ENCODE measurements at places on chromosomes 13 and 19. TPM values are rescaled to one million over a fixed set of nuclear protein-coding genes. Genes with fewer than 3 reads are reported as not detected.
A peak's percentile ranks its signal among the peaks of the same experiment; 100 is the strongest.

The NDUFA13 gene
- 183 TPM for total RNA-seq

The RAB3A gene
- total RNA-seq: 3.4 TPM

The ZNF723 gene
- not detected for total RNA-seq

- H3K36me3 ChIP-seq: no peaks in the 10 kb centered on the region
- H3K27me3 ChIP-seq: no peaks in the 10 kb centered on the region
- H3K4me3 ChIP-seq: no peak overlapping the region
- no peak for DNase-seq
- no peaks in the 10 kb centered on the region for H3K4me1 ChIP-seq
These were observed 235.4 kb upstream of the MAB21L1 start for GRCh38 chr13:35711909-35712308.

- no peak overlapping the region for H3K27ac ChIP-seq
- no peaks in the 10 kb centered on the region for H3K36me3 ChIP-seq
- no peaks in the 10 kb centered on the region for H3K4me1 ChIP-seq
These were observed 49.3 kb upstream of the GPR183 start for GRCh38 chr13:99356262-99357091.

- no peak overlapping the region for H3K27ac ChIP-seq
- no peak overlapping the region for H3K4me3 ChIP-seq
- H3K4me1 ChIP-seq: no peaks in the 10 kb centered on the region
- DNase-seq: no peak
- H3K27me3 ChIP-seq: no peaks in the 10 kb centered on the region
These were observed 33.3 kb downstream of the MCF2L start for GRCh38 chr13:113002206-113002912.

DNA sequence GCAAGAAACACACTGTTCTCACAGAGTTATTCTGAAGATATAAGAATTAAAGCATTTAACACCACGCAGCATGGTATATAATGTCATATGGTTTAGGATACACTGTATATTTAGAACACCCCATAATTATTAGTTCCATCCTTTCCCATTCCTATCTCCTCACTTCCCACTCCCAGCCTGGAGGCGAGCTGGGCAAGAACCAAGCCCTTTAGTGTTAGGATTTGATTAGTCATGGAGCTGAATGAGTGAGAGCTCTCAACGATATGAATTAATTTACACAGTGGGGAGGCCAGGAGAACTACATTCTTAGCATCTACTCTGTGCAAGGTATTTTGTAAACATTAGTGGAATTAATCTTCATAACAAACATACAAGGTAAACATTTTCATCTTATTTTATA lies 934.3 kb downstream of the DIAPH3 start:
- H3K36me3 ChIP-seq: no peaks in the 10 kb centered on the region
- H3K4me1 ChIP-seq: no peaks in the 10 kb centered on the region
- H3K4me3 ChIP-seq: no peak overlapping the region
- DNase-seq: no peak

DNA sequence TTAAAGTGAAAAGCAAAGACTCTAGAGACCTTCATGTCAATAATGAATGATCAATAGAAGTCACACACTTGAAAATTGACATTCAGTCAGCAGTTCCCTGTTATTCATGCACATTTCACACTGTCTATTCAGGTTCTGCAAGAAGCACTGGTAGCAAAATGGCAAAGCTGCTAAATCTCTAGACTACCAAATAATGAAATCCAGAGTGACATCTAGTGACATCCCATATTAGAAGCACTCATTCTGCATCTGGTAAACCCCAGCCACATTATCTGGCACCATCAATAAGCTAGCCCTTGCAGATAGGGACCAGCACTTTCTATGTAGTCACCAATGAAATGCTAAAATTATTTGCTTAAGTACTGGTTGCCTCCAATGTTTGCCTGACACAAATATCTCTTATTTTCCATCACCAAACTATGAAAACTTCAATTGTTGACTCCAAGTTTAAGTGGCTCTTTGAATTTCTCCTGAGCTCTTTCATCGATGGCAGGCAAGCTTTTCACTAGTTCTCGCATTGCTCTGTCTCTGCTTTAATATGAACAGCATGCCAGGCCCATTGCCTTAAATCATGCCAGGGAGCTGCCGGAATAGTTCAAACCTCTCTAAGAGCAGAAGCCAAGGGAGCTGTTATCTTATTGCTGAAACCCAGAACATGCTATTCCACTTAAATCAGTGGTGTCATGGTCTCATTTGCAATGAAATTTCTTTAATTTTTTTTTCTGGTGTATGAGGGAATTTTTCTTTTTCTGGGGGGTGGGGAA lies 409.9 kb downstream of the MZT1 start:
- no peaks in the 10 kb centered on the region for H3K36me3 ChIP-seq
- H3K27ac ChIP-seq: no peak overlapping the region
- no peaks in the 10 kb centered on the region for H3K4me1 ChIP-seq
- H3K27me3 ChIP-seq: no peaks in the 10 kb centered on the region
- no peak for DNase-seq
- H3K4me3 ChIP-seq: no peak overlapping the region

DNA sequence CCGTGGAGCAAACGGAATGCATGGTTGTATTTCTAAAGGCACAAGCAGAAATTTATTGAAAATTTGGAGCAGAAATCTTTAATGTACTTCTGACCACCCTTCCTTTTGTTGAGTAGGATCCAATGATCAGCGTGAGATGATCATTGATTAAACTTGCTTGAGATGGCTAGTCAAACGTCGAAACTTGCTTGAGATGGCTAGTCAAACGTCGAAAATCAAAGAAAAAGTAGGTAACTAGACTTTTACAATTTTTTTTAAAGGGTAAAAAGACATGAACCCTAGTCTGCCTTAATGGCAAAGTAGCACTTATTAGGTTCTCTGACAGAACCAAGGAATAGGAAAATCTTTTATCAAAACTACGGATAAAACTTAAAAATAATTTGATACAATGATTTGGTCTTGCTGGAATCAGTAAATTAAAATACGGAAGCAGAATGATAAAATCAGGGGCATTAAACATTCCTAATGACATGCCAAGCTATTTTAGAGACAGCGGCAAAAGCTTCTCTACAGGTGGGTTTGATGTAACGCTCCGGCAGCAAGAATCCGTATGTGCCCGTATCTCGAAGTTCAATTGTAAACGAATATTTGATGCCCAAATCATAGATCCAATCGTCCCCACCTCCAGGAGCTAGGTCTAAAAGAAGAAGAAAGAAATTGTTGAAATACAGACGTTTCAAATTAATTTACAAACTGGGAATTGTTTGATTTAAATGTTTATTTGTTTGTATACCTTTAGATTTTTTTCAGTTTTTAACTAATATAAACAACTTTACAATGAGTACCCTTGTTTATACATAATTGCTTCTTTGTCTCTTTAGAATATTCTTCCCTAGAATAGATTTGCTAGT lies 841 bp upstream of the ZC3H13 start:
- H3K4me1 ChIP-seq: no peaks in the 10 kb centered on the region
- peak overlapping the region; percentile 66 for H3K4me3 ChIP-seq
- no peak overlapping the region for H3K27ac ChIP-seq
- no peaks in the 10 kb centered on the region for H3K36me3 ChIP-seq

- no peak overlapping the region for H3K27ac ChIP-seq
- no peaks in the 10 kb centered on the region for H3K27me3 ChIP-seq
- DNase-seq: no peak
- H3K36me3 ChIP-seq: no peaks in the 10 kb centered on the region
- H3K4me1 ChIP-seq: no peaks in the 10 kb centered on the region
These were observed 4.8 kb downstream of the STK24 start for GRCh38 chr13:98571955-98572662.

- no peak overlapping the region for H3K4me3 ChIP-seq
- no peak overlapping the region for H3K27ac ChIP-seq
- DNase-seq: no peak
- H3K4me1 ChIP-seq: no peaks in the 10 kb centered on the region
- no peaks in the 10 kb centered on the region for H3K36me3 ChIP-seq
- H3K27me3 ChIP-seq: no peaks in the 10 kb centered on the region
These were observed 17.7 kb downstream of the DZIP1 start for GRCh38 chr13:95626768-95627167.

All from aorta (tissue), 5 donors.